ENCODE measurements at places on chromosomes 5 and 9.

DNA sequence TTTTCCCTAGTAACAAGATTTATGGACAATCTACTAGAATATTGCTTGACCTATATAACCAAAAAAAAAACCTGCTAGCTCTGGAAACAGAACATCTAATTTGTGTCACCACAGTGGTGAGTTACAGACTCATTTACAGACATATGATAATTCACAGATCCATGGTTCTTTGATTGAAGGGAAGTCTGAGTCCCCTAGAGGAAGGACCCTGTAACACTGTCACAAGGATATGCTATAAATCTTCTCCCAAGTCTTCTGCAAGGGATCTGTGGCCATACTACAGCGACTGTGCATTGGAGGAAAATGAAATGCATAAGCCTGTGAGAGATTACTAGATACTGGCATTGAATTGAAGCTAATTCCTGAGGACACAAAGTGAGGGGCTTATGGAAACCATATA lies 630.6 kb upstream of the SGCD start:
- DNase-seq = no peak

- DNase-seq = peak; percentile 19
Measured at GRCh38 chr5:159678657-159679392, 237.5 kb upstream of the ADRA1B start.

DNA sequence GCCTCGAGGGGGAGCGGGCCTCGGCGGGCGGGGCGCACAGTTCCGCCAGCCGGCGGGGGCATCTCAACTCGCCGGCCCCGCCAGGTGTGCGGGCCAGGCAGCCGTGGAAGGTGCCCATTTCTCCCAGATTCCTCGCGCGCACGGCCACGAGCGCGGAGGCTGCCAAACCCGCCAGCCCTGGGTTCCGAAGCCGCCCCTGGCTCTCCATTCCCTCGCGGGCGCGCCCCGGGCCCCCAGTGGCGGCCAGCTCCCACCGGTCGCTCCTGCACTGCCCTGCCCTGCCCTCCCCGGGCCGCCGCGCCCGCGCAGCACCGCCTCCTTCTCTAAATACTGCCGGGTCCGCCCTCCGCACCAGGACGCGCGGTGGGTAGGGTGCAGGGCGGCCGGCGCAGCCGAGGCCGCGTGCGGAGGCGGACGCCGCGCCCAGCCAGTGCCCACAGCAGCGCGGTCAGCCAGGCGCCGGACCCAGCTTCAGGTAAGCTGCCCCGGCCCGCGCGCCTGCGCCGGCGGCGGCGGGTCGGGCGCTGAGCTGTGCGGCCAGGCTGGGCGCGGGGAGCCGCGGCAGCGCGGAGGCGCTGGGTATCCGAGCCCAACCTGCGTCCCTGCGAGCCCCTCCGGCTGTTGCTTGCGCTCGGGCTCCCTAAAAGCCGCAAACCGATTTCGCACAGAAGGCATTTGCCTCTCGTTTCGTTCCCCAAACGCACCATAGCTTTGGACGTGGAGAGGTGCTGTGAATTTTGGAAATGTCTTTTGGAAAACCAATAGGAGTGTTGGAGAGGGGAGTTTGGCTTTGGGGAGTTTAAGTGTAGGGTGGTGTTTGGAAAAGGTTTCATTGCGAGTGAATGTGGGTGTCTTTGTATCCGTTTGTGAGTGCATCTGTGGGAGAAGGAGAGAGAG lies at the start of gene TMEM171:
TSS of gene TMEM171 (plus strand) at position 354 of the 897 bp plus-strand sequence. CDS start 2,799 bp downstream, outside the sequence.
- DNase-seq = no peak

- DNase-seq = no peak
Measured at GRCh38 chr9:99509065-99509745, 287.1 kb downstream of the SEC61B start.

DNA sequence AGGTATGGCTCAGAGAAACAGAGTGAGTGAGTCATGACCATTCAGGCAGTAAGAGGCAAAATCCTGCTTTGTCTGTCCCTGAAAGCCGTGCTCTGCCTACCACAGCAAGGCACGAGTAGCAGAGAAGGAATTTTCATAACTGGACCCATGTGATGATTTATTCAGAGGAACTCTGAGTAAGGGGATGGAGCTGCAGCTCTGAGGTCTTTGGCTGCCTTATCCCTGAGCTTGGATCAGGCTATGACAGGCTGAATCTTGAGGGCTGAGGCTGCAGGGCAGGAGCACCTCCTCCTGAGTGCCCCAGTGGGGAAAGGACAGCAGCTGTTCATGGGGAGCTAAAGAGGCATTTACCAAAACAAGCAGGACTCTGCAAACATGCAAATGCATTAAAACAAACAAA lies 183.4 kb downstream of the PAPPA start:
- DNase-seq = no peak
